ENCODE measurements at places on chromosomes 12 and 14. TPM values are rescaled to one million over a fixed set of nuclear protein-coding genes. Genes with fewer than 3 reads are reported as not detected.

The RPS6KL1 gene
- 5.4 TPM for total RNA-seq

DNA sequence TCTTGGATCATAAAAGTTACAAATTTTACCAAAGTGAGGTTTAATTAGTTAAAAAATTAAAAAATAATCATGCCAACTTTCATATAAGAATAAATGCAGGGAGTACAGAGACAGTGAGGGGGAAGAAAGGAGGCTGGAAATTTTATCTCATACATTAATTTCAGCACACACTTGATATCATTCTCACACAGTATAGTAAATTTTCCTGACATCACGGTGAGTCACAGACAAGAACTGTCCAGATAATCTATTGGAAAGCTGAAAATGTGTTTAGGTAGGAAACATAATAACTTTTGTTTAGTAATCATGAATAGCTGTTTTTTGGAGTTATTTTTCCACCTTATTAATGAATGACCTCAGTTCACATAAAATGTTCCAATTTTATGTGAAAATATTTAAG, 1204.8 kb downstream of the GALC start:
- no peak for DNase-seq

GRCh38 chr14:31690056-31690455, 128.9 kb downstream of the NUBPL start:
- DNase-seq: no peak

The CARMIL3 gene
- total RNA-seq: 2.3 TPM

The LAG3 gene
- total RNA-seq: 2.0 TPM

GRCh38 chr12:101044512-101045059, 165.5 kb downstream of the SLC5A8 start:
- DNase-seq: no peak

DNA sequence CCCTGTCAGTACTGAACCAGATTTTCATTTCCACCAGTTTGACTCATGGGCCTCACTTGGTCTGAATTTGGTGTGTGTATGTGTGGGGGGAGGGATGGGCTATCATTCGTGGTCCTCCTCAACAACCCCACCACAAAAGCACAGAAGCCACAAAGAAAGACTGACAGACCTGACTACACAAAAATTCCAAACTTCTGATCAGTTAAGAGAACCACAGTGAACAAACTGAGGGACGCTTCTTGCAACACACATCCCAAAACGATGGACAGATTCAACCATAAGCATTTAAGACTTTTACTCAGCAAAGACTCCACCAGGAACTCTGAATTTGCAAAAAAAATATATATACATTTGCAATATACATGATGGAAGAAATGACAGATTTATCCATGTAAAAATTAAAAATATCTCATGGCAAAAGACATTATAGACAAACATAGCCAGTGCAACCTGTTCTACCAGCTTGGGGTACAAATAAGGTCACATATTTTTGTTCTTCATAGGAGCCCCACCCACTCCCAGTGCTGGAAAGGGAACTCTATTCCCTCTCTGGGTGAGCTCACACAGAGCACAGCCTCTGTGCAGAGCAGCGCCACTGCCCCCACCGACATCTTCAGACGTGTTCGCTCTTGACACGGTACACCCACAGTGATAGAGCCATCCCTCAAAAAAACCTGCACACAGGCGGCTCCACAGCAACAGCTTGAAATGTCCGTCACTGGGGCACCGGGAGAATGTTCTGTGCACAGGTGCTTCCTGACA, 49.7 kb downstream of the JAG2 start:
- no peak for DNase-seq

GRCh38 chr12:65296508-65297265, 18.2 kb downstream of the MSRB3 start:
- no peak for DNase-seq

- DNase-seq: peak; percentile 68
These were observed 19.8 kb downstream of the OR5AU1 start for GRCh38 chr14:21136024-21136423.

GRCh38 chr12:65728455-65728847, 95.8 kb upstream of the HMGA2 start:
- DNase-seq: no peak

GRCh38 chr14:73764406-73765280, 50.5 kb upstream of the PNMA1 start:
- no peak for DNase-seq

The GLT1D1 gene
- total RNA-seq: 9.2 TPM

GRCh38 chr12:107094183-107094448, 767 bp upstream of the CRY1 start:
- DNase-seq: no peak

The DTX3 gene
- 42.9 TPM for total RNA-seq

GRCh38 chr12:96872961-96873360, 34.1 kb upstream of the NEDD1 start:
- no peak for DNase-seq

DNA sequence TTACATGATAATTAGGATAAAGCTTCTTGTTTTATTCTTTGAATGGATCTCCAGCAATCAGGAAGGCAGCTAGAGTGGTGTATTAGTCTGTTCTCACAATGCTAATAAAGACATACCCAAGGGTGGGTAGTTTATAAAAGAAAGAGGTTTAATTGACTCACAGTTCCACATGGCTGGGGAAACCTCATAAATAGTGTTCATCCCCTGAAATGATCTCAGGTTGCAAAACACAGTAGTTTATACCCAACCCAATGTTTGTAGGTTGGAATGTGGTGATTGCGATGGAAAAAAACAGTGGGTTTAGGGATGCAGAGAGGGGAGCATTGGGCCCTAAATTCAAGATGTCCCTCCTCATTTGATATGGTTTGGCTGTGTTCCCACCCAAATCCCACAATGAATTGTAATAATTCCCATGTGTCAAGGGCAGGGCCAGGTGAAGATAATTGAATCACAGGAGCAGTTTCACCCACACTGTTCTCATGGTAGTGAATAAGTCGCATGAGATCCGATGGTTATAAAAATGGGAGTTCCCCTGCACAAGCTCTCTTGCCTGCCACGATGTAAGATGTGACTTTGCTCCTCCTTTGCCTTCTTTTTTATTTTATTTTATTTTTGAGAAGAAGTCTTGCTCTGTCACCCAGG, 11.5 kb downstream of the MUCL1 start:
- no peak for DNase-seq

The KCNA5 gene
- total RNA-seq: 1.7 TPM

Measured in H7 (cell line).